Stimulated activated CD4-positive, alpha-beta T cell treated with anti-CD3 and anti-CD28 coated beads, Interleukin-1b, Interleukin-23, amount 100 ng/mL, for 1 hour (primary cell): ENCODE measurements at places on chromosomes 13 and 19.
A peak's percentile ranks its signal among the peaks of the same experiment; 100 is the strongest.

GRCh38 chr13:114161028-114161556 lies 18.0 kb upstream of the CFAP97D2 start:
- DNase-seq: no peak

- no peak for DNase-seq
These were observed 47.1 kb downstream of the ARHGAP35 start for GRCh38 chr19:46907880-46908279.

- DNase-seq: no peak
These were observed 60.0 kb upstream of the GPR183 start for GRCh38 chr13:99367106-99367616.

- no peak for DNase-seq
These were observed 1247.6 kb downstream of the PCDH17 start for GRCh38 chr13:58879114-58879513.

DNA sequence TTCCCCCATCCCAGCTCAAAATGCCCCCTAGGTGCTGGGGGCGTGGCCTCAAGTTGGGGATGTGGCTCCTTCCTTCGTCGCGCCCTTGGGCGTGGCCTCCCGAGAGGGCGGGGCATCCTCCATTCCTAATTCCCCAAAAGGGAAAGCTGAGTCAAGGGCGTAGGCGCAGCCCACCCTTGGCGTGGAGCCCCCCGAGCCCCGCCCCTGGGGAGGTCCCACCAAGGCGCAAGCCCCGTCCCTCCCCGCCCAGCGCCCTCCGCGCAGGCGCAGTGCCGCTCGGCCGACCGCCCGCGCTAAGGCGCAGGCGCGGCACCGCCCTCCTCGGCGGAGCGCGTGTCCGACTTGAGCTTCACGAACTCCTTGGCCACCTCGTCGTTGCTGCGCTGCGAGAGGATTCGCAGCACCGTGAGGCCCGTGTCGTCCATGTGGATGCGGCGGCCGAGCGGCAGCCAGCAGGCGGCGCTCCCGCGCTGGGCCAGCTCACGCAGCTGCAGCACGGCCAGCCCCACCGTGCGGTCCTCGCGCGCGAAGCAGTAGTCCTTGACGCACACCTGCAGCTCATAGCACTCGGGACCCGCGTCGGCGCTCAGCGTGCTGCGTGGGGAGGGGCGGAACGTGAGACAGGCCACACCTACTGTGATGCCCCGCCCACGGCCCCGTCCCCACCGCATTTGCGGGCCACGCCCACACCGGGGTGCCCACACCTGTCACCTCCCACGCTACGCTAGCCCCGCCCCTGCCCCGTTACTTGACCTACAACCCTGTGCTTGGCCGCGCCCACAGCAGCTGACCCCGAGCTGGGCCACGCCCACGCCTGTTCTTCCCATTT lies 50.5 kb downstream of the COLGALT1 start:
- DNase-seq: peak; percentile 62

- DNase-seq: no peak
These were observed 4.2 kb downstream of the MPND start for GRCh38 chr19:4347521-4347920.

GRCh38 chr13:95656386-95657015 lies 12.0 kb upstream of the DZIP1 start:
- DNase-seq: no peak

GRCh38 chr13:32045982-32046785 lies 14.6 kb downstream of the FRY start:
- no peak for DNase-seq

- DNase-seq: no peak
These were observed 732 bp downstream of the SELENOV start for GRCh38 chr19:39515551-39516191.

DNA sequence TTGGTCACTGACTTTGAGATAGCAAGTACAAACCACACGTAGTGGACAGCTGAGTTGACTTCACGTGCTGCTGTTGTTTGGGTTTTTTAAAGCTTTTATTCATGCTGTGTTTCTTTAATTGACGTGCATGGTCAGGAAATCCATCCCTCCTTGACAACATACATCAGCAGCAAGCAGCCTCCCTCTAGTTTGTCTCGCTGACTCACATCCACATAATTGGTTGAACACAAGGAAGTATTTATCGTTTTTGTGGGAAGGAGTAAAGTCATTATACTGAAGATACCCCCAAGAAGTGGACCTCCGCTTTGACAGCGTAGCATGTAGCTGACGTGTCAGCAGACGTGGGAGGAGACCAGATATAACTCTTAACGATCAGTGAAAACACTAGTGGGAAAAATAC lies 355.8 kb downstream of the MYO16 start:
- DNase-seq: no peak

DNA sequence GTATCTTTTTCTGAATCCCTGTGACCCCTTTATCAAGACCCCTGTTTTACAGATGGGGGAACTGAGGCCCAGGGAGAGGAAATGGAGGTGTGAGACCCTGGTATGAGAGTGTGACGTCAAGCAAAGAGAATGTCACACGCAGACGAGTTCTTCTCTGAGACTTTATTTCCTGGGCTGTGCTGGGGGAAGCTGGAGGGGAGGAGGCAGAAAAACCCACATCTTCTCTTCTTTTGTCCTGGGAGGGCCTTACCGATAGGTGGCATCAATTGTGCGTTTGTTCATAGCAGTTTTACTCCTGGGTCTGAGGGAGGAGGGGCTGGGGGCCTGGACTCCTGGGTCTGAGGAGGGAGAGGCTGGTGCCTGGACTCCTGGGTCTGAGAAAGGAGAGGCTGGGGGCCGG lies 4.9 kb upstream of the KLK15 start:
- DNase-seq: no peak

GRCh38 chr13:33285420-33286124 lies at the start of gene STARD13:
Gene STARD13 (minus strand): TSS chr13:33285755. CDS start chr13:33285638, 117 bp downstream.
- no peak for DNase-seq

GRCh38 chr13:51849145-51850101 lies 4.4 kb upstream of the TMEM272 start:
- no peak for DNase-seq

- no peak for DNase-seq
These were observed 104.4 kb downstream of the DOCK9 start for GRCh38 chr13:98873377-98874028.

- no peak for DNase-seq
These were observed 1237.4 kb downstream of the UQCRFS1 start for GRCh38 chr19:27975419-27976005.

- no peak for DNase-seq
These were observed 480.5 kb upstream of the SLITRK1 start for GRCh38 chr13:84362777-84363176.

DNA sequence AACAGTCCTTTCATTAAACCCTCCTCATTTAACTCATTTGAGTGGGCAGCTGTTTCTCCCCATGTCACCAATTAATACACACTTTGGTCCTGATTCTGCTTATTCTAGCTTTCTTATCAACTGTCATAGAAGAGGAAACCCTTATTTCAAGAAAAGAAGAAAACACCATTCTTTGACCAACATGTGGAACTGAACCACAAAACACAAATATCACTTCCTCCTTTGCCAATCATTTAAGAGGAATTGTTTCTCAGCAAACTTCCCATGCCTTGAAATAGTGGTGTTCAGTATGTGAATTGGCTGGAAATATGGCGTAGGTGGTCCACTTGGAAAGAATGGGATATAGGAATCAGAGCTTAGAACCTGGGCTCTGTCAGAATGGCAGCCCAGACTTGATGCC lies 20.4 kb downstream of the MBD3L2B start:
- DNase-seq: no peak

DNA sequence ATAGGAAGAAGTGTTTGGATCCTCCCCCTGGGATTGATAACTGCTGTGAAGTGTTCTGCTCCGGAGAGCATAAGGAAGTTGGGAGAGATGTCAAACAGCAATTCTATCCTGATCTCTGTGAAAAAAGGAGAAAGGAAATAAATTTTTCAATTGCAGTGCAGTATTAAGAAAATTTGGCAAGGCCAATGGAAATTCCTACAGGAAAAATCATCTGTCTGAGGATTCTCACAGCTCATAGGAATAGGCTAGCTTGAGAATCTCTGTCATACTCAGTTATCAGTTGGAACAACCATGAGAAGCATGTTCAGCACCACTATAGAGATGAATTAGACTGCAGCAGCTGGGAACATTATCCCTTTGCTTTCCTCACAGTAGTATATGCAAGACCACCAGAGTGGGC lies 1238.9 kb upstream of the MIR17HG start:
- DNase-seq: no peak

GRCh38 chr13:107088061-107088460 lies 520.1 kb upstream of the ARGLU1 start:
- DNase-seq: no peak

- DNase-seq: no peak
These were observed 263.5 kb downstream of the FOXO1 start for GRCh38 chr13:40402931-40403431.

DNA sequence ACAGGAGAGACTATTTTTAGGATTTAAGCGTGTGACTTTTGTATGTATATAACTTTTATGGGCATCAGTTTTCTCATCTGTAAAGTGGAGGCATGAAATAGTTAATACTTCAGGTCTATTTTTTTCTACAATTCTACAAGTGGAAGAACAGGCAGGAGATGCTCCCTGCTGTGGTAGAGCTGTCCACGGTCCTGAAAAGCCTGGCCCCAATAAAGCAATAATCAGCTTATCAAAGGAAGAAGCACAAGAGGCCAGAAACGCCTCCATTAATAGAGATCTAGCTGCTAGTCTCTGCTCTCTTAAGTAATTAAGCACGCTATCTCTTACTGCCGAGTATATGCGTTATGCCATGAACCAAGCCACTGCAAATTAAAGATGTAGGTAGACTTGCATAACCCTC lies 28.0 kb upstream of the WASF3 start:
- DNase-seq: no peak

- peak; percentile 7 for DNase-seq
These were observed 4.2 kb downstream of the ZNF506 start for GRCh38 chr19:19817357-19817756.

DNA sequence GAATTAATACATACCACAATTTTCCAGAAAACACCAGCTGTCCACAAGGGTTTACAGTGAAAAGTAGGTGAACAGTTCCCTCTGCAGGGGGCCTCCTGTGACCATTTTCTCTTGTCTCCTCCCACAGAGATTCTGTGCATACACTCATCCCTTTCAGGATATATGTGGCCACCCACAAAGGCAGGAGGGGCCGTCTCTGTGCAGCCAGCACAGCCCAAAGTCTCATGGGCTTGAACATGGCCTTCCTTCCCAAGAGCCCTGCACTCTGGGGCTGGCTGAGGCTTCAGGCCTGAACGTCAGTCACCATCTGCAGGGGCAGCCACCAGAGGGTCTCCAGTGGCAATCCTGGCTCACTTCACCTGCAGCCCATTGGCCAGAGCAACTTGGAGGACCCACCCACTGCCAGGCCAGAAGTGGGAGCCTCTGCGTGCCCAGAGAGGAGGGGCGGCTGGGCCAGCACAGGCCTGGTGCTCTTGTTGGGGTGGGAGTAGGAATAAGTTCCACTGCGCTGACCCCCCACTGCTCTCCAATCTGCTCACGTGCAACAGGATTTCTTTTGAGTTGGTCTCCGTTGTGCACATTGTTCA lies 25.1 kb downstream of the TMEM161A start:
- no peak for DNase-seq

- no peak for DNase-seq
These were observed 392.6 kb downstream of the KLF5 start for GRCh38 chr13:73451221-73452029.

- no peak for DNase-seq
These were observed 106.5 kb downstream of the ATP11A start for GRCh38 chr13:112796190-112796915.

DNA sequence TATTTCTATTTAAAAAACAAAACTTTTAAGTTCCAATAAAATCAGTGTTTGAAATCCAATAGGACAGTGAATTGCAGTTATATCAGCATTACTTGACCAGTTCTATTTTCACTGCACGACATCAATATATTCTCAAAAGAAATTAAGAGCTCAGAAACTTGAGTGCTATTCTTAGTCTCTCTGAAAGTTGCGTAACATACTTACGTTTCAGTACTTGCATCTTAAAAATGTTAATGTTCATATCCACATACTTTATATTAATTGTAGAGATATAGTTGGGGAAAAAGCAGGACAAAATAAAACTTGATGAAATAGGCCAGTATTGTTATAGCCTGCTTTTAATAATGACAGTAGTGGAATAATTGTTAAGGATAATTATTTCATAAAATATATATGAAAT lies 720.5 kb upstream of the PCDH9 start:
- no peak for DNase-seq

GRCh38 chr19:11377237-11377636 lies 2.8 kb downstream of the SWSAP1 start:
- DNase-seq: no peak

GRCh38 chr13:109371066-109371465 lies 415.3 kb downstream of the IRS2 start:
- DNase-seq: no peak

DNA sequence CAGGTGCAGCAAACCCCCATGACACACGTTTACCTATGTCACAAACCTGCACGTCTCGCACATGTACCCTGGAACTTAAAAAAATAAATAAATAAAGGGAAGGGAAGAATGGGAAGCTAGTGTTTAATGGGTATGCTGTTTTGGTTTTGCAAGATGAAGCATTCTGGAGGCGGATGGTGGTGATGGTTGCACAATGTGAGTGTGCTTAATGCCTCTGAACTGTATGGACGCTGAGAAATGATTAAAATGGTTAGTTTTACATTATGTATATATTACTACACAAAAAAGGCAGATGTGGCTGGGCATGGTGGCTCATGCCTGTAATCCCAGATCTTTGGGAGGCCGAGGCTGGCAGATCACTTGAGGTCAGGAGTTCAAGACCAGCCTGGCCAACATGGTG lies 17.8 kb downstream of the NFILZ start:
- no peak for DNase-seq

DNA sequence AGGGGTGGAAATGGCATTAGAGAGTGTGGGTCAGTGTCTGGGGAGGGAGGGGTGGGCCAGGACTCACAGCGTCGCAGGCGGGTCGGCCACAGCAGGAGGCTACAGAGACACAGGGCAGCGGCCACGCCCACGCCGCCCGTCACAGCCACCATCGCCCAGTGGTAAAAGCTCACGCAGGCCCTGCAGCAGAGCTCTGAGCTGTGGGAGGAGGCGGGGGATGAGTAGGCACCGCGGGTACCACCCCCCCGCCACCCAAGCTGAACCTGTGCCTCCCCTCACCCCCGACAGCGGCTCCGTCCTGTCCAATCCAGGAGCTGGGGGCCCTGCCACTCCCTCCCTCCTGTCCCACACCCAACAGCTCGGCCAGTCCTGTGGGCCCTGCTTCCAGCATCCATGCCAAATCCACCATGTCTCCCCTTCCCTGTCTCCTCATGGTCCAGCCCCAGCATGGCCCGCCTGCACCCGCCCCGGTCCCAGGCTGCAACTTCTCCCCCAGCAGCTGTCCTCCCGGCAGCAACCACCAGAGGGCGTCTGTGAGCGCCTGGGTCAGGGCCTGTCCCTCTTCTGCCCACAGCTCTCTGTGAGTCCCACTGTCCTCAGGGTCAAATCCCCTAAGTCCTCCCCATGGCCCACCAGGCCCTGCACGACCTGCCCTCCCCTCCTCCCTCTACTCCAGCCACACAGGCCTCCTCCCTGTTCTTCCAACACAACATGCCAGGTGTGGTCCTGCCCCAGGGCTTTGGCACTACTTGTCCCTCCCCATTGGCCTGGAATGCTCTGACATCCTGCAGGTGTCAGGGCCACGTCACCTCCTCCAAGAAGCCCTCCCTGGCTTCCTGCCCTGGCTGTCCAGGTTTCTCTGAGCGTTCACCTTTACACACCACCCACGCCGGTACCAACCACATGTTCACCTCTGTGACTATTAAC lies 6.0 kb downstream of the TEKTIP1 start:
- peak; percentile 51 for DNase-seq

GRCh38 chr19:30403203-30403985 lies 31.2 kb downstream of the ZNF536 start:
- DNase-seq: no peak

- DNase-seq: no peak
These were observed 998 bp downstream of the NFKBIB start for GRCh38 chr19:38900743-38901190.

GRCh38 chr13:27796544-27797227 lies 4.4 kb downstream of the GSX1 start:
- no peak for DNase-seq
